ENCODE measurements at places on chromosomes 6 and 20.

GRCh38 chr6:3665608-3666007 is 85.9 kb downstream of the PXDC1 start:
- DNase-seq: no peak

- DNase-seq: no peak
Measured at GRCh38 chr6:29675561-29675960, 5.4 kb downstream of the ZFP57 start.

DNA sequence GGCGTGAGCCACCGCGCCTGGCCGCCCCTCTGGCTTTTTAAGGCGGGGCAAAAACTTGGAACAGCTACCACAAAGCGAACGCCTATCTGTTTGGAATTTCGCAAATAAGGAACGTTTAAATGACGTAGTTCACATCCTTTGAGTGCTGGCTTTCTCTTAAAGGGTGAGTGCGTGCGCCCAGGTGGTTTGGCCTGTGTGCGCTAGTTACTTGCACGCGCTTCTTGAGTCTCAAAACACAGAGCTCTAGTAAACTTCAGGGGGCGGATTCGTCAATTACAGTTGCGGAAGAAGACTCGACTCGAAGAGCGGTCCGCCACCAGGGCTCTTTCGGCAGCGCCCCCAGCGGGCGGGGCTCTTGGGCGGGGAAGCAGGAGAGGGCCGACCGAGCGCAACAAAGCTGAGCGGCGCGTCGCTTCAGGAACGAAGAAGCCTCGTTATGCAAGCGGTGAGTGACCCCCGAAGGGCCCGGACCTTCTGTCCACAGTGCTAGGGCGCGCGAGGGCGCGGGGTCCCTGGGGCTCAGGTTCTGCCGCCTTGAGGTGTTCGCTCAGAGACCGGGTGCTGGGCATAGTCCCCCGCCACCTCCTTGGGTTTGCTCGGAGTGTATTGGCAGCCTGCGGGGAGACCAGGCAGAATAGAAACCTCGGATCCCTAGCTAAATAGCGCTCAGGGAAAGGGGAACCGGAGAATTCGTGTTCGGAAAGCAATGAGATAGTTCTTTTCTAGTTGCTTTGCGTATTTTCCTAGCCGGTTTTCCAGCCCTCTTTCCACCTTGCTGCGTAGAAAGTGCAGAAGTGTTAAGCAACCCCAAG is at the start of gene SYCP2L:
Gene SYCP2L (plus strand): TSS at position 362 of the 812 bp plus-strand sequence. CDS start 75 bp downstream, at position 437.
- peak; percentile 77 for DNase-seq

DNA sequence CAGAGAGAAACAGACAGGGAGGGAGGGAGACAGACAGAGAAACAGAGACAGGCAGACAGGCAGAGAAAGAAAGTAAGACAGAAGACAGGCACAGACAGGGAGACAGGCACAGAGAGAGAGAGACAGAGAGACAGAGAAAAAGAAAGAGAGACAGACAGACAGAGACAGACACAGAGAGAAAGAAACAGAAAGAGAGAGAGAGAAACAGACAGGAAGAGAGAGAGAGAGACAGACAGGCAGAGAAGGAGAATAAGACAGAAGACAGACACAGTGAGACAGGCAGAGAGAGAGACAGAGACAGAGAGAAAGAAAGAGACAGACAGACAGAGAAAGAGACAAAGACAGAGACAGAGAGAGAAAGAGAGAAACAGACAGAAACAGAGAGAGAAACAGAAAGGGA is 754.8 kb upstream of the DEFB115 start:
- no peak for DNase-seq

- DNase-seq: no peak
Measured at GRCh38 chr6:39421383-39422225, 99.1 kb upstream of the KCNK16 start.

- no peak for DNase-seq
Measured at GRCh38 chr6:108568101-108568500, 7.4 kb downstream of the FOXO3 start.

- DNase-seq: no peak
Measured at GRCh38 chr6:41970436-41970846, 28.8 kb upstream of the CCND3 start.

GRCh38 chr20:47220161-47220582 is 136.3 kb downstream of the ZMYND8 start:
- peak; percentile 71 for DNase-seq

- no peak for DNase-seq
Measured at GRCh38 chr6:5813625-5814027, 193.1 kb downstream of the NRN1 start.

GRCh38 chr6:133671376-133671775 is 217.5 kb upstream of the TCF21 start:
- DNase-seq: no peak

DNA sequence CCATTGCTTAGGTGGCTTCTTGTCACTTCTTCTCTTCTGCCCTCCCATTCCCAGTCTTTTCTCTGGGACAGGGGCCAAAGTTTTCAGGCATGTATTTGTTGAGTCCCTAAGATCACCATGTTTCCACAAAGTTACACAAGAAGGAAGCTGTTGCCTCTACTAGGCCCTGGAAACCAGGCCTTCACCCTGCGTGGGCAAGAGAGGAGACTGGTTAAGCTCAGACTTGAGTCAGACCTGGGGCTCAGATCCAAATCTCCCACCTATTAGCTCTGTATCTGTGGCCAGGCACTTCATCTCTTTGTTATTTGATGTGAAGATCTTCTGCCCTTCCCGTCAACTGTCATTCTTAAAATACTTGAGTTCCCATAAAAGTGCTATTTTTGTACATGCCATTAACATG is 154.6 kb downstream of the SASH1 start:
- no peak for DNase-seq

GRCh38 chr20:12241065-12241464 is 323.4 kb downstream of the BTBD3 start:
- no peak for DNase-seq

DNA sequence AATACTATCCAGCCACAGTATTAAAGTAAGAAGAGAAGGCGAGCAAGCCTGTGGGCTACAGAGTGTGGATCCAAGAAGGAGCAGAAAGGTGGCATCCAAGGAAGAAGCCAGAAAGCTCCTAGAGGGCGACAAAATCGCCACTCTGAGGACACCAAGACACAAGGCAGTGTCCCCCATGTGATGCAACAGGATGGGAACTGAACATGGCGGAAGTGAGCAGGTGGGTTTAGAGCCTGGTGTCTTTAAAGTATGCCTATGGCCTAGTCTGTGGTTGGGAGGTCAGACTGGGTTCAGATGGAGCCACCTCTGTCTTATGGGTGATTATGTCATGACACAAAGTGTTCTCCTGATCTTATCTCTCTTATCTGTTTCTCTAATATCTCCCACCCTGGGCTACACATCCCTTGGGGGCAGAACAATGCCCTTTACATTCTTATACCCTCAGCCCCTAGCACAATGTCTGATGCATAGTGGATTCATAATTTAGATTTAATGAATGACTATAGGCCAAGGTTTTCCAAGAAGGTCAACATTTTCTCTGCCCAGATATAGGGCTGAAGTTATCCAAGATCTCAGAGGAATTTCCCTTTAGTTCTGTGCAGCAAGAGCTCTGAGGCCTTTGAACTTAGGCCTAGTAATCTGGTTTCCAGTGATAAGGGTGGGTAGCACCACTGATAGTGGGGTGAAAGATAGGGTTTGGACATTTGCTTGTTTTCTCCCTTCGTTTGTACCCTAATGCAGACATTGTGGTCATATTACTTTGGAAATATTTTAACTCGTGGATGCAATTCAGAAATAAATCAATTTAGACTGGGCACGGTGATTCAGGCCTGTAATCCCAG is 167.3 kb upstream of the AKIRIN2 start:
- no peak for DNase-seq

- DNase-seq: no peak
Measured at GRCh38 chr20:32999603-33000250, 4.5 kb downstream of the SUN5 start.

GRCh38 chr20:8527998-8528723 is 396.1 kb downstream of the PLCB1 start:
- DNase-seq: no peak

DNA sequence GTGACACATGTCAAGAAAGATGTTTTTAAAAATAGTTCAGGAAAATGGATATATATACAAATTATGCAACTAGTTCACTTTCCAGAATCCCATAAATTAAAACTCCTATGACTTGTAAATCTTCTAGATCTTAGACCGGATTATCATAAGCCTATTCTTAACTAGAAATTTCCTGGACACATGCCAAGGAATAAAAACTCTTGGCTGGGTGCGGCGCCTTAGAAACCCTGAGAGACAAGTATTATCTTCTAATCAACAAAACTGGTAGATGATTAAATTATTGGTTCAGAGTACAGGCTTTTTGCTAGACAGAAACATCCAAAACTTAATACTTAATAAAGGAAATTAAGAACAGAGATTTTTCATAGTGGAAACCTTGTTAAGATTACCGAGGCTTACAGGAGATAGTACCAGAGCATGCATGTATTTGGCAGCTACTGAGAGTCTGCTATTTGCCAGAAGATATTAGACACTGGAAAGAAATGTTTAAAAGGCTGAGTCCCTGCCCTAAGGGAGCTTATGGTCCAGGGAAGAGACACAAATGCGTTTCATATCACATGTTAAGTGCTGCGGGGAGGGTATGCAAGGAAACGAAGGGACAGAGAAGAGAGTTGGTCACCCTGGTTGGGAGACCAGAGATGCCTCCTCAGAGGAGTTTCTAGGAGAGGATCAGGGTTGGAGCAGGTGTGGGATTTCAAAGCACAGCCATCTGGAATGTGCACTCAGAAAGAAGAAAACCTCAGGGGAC is 46.5 kb upstream of the IFNGR1 start:
- no peak for DNase-seq

GRCh38 chr6:140537834-140538705 is 1163.6 kb upstream of the CITED2 start:
- peak; percentile 18 for DNase-seq

GRCh38 chr6:31083742-31084354 is 28.5 kb downstream of the C6orf15 start:
- DNase-seq: peak; percentile 55

Data from HEK293T (cell line).